ENCODE measurements at places on chromosomes 5 and 9.
A peak's percentile ranks its signal among the peaks of the same experiment; 100 is the strongest.

DNA sequence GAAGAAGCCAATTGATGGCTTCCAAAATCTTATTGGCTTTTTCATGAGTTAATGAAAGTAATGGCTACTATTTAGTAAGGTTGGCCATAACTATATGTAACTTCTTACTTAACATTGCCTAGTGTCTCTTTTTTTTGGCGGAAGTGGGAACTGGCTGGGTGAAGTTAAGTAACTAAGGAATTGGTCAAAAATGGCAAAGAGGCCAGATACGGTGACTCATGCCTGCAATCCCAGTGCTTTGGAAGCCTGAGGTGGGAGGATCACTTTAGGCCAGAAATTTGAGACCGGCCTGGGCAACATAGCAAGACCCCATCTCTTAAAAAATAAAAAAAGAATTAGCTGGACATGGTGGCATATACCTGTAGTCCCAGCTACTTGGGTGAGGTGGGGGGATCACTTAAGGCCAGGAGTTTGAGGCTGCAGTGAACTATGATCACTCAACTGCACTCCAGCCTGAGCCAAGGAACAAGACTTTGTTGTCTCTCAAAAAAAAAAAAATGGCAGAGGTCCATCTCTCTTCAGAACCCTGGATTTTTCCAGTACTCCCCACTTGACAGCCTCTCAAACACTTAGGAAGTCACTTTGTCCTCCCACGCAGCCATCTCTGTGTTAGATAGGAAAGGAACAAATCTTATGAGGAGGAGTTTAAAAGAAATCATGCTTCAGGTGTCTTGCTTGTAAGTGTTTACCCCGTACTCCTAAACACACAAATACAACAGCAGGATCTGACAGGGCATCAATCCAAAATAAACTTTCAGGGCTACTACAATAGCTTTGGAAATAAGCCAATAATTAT is 75.7 kb downstream of the TEK start:
- no peaks in the 10 kb centered on the region for H3K36me3 ChIP-seq
- H3K27ac ChIP-seq = no peak overlapping the region
- H3K4me1 ChIP-seq = peaks cover 9% of the 10 kb centered on the region
- H3K27me3 ChIP-seq = no peaks in the 10 kb centered on the region
- no peak for DNase-seq

GRCh38 chr9:114364134-114365041 is 23.4 kb downstream of the AKNA start:
- no peaks in the 10 kb centered on the region for H3K27me3 ChIP-seq
- peak overlapping the region; percentile 2 for H3K27ac ChIP-seq
- peaks cover 22% of the 10 kb centered on the region for H3K4me1 ChIP-seq
- H3K4me3 ChIP-seq = no peak overlapping the region
- DNase-seq = no peak
- peaks cover 62% of the 10 kb centered on the region for H3K36me3 ChIP-seq

- peak overlapping the region; percentile 29 for H3K4me3 ChIP-seq
- H3K36me3 ChIP-seq = no peaks in the 10 kb centered on the region
- H3K4me1 ChIP-seq = peaks cover 30% of the 10 kb centered on the region
- peak overlapping the region; percentile 1 for H3K27ac ChIP-seq
- H3K27me3 ChIP-seq = no peaks in the 10 kb centered on the region
These were observed 32.2 kb downstream of the LNPEP start for GRCh38 chr5:96968074-96968473.

- H3K4me1 ChIP-seq = peaks cover 6% of the 10 kb centered on the region
- H3K27me3 ChIP-seq = no peaks in the 10 kb centered on the region
- no peak overlapping the region for H3K27ac ChIP-seq
- no peak overlapping the region for H3K4me3 ChIP-seq
These were observed 30.5 kb upstream of the TARS1 start for GRCh38 chr5:33410221-33410620.

DNA sequence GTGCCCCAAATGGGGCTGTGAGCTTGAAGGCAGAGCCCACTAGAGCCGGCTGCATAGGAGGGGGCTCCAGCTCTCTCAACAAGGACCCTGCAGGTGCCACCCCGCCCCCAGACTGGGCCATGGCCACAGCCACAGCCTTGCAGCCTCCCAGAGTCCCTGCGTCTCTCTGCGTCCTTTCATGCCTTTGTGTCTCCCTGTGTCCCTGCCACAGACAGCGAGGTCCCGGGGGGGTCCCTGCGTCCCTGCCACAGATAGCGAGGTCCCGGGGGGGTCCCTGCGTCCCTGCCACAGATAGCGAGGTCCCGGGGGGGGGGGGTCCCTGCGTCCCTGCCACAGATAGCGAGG is 6.3 kb downstream of the NOXA1 start:
- H3K27ac ChIP-seq = no peak overlapping the region
- peaks cover 4% of the 10 kb centered on the region for H3K4me1 ChIP-seq
- no peak for DNase-seq

DNA sequence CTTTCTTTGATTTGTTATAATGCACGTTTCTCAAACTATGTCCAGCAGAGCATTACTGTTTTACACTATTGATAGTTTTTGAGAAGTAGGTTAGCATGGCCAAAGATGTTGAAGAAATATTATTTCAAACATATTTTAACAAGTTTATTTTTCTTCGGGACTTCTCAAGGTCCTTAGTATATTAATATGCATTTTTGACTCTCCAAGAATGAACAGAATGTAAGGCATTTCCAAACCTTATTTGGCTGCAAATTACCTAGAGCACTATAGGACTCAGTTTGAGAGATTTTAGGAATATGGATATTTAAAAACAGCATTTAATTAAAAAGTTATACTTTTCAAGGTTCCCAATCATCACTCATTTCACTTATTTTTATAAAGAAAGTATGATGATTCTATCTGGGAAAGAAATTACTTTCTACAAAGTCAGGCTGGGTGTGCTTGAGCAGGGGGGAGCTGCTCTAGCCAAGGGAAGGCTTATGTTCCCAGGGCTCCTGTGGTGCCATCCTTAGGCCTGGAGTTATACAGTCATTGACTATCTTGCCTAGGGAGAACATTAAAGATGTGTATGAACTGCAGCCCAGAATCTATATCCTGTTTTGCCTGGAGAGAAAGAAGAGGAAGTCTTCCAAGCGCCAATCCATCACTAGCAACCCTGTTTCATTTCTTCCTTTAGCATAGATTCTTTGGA is 27.6 kb upstream of the NREP start:
- H3K27me3 ChIP-seq = no peaks in the 10 kb centered on the region
- peaks cover 37% of the 10 kb centered on the region for H3K4me1 ChIP-seq
- DNase-seq = no peak
- H3K36me3 ChIP-seq = no peaks in the 10 kb centered on the region

DNA sequence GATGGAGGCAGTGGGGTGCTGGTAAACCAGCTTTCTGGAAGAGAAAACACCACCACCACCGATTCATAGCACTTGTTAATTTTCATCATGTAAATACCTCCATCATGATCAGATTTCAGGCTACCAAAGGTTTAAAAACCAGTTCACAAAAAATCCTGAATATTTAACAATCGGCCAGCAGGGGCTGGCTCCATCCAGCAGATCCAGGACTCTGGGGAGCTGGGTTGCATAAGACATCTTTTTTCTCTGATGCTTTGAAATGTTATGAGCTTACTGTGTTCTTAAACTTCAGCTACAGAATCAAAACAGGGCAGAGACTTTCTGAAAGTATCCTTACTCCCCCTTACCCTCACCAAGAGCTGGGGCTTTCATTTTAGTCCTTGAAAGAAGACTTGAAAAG is 14.6 kb upstream of the RNF183 start:
- peaks cover 32% of the 10 kb centered on the region for H3K4me1 ChIP-seq
- H3K27me3 ChIP-seq = no peaks in the 10 kb centered on the region
- H3K4me3 ChIP-seq = no peak overlapping the region
- no peak overlapping the region for H3K27ac ChIP-seq
- DNase-seq = no peak

- peaks cover 17% of the 10 kb centered on the region for H3K4me1 ChIP-seq
- H3K27me3 ChIP-seq = no peaks in the 10 kb centered on the region
These were observed 24.7 kb downstream of the FNBP1 start for GRCh38 chr9:130018265-130018664.

- H3K4me1 ChIP-seq = no peaks in the 10 kb centered on the region
- H3K27me3 ChIP-seq = no peaks in the 10 kb centered on the region
- no peaks in the 10 kb centered on the region for H3K36me3 ChIP-seq
- no peak overlapping the region for H3K4me3 ChIP-seq
These were observed 31.2 kb downstream of the STC2 start for GRCh38 chr5:173296737-173297676.

GRCh38 chr5:38434966-38435705 is 121.3 kb downstream of the LIFR start:
- DNase-seq = no peak
- no peaks in the 10 kb centered on the region for H3K36me3 ChIP-seq
- peaks cover 24% of the 10 kb centered on the region for H3K4me1 ChIP-seq
- H3K27ac ChIP-seq = no peak overlapping the region
- no peaks in the 10 kb centered on the region for H3K27me3 ChIP-seq
- H3K4me3 ChIP-seq = no peak overlapping the region
